Tongue (tissue), 3 donors: ENCODE measurements at places on chromosomes 11 and 22.
A peak's percentile ranks its signal among the peaks of the same experiment; 100 is the strongest.

DNA sequence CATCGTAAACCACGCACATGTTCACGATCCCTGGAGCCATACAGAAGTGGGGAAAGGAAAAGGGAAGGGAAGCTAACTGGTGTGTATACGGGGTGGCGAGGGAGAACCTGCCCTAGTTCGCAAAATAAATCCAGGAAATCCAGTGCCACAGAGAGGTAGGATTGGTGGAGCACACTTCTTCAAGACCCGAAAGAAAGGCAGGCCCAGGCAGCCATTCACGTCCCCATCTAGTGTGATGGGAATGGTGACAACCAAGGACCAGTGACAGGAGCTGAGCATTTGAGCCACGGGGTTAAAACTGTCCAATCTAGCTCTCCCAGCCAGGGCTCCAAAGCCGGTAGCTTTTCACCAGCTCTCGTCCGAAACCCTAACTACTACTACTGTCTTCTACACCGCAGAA is 53.7 kb downstream of the IGSF9B start:
- no peak for DNase-seq

DNA sequence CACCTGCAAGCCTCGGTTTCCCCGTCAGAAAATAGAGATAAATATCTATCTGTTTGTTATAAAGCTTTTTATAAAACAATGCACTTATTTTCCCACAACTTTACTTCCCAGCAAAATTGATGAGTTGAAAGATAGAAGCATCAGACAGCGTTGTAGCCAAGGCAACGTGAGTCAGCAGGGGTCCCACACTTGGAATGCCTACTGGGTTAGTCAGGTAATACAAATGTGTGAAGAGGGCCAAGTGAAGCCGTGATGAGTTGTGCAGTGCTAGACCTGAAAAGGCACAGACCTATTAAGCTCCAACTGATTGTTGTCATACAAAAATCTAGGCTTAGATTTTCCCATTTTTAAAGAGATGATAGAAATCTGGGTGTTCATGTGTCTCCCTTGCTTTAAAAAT is 118.7 kb downstream of the PGR start:
- DNase-seq, result no peak

DNA sequence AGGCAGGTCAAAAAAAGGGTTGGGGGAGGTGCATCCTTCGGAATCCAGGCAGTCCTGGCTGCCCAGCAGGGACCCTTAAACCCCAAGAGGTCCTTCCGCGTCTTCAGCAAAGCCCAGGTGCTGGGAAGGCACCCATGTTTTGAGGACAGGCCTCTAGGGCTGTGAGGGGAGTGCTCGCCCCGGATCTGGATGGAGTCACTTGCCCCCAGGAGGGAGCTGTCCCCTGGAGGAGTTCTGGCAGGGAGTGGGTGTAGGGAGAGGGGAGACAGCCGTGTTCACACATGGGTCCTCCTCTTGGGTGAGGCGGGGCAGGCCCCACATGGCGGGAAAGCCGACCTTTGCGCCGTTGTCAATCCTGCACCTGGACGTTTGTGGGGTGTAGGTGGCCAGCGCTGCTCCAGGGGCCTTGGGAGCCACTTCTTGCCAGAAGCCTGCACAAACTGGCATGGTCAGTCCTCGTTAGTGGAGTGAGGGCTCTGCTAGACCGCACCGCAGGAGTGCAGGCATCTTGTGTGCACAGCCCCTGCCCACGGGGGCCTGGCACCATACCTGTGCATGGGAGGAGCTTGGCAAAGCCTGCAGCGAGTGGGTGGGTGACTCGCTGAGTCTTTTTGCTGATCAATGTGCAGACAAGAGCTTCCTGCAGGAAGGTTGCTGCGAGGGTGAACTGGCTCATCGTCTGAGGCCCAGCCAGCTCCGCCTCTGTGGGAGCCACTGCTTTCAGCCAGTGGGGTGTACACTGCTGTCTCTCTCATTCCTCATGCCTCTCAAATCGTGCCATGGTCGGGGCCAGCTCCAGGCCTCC is 16.0 kb downstream of the PPIL2 start:
- DNase-seq, result no peak

DNA sequence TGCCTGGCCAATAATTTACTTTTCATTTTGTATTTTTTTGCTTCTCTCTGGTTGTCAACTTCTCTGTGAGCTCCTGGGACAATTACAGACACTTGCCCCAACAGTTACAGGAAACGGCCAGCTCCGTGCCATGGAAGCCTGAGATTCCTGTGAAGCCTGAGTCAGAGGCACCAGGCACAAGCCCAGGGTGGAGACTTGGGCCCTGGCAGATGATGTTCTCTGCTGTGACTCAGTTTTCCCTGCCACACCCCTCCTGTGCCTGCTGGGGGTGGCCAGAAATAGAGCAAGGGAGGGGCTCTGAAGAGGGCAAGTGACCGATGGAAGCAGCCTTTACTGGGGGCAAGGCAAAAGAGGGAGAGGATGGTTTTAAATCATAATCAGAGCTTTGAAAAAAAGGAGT is 4.9 kb downstream of the ATP5MGL start:
- DNase-seq, result peak; percentile 44

DNA sequence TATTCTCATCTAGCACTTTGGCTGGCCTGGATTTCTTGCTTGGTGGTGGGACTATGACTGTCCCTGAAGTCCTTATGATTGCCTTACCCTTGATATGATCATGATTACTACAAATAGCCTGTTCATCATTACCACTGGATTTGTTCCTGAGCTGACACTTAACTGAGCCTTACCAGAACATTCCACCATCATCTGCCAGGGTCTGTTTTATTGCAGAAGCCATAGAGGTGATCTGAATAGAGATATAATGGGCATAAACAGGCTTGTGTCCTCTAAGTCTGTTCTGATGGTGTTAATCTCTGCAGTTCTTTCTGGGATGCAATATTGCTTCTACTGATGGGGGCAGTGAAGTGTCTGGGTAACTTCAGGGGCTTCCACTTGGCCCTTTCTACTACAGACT is 12.4 kb upstream of the ALG8 start:
- DNase-seq, result no peak
